ENCODE measurements at places on chromosomes 6 and 20.

DNA sequence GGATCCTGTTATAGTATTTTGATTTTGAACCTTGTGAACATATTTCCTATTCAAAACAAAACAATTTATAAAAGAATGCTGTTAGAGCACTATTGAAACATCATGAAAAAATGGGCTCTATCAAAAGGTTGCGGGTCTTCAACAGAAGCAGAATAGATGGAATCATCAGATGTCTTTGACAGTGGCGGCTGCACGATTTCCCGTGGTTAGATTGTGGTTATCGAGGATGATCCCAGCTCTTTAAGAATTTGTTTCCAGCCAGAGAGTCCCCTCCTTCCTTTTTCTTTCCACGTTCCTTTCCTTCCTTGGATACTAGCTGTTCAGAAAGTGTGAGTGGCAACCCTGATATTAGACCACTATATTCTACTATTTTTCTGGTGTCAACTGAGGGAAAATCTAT, 163.4 kb downstream of the FARS2 start:
- DNase-seq, result no peak

GRCh38 chr20:46507760-46508407, 5.5 kb downstream of the ZNF334 start:
- no peak for DNase-seq

DNA sequence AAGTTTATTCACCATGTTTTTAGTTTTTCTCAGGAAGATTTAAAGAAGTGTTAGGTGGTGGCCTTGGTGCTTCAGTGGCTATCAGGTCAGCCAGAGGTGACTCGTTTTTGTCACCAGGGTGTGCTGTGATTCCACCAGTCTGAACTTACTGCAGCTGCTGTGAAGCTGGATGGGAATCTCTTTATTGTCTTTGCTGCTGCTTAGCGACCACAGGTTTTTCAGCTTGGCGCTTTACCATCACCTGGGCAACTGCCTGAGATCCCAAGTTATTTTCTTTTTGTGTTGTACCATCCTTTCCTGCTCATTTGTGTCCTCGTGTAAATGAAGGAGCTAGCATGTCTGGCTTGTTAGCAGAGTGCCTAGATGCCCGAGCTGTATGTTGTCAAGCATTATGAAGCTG, 146.9 kb downstream of the MACROD2 start:
- peak; percentile 45 for DNase-seq

- peak; percentile 48 for DNase-seq
Measured at GRCh38 chr6:85470023-85470410, 20.1 kb downstream of the NT5E start.

DNA sequence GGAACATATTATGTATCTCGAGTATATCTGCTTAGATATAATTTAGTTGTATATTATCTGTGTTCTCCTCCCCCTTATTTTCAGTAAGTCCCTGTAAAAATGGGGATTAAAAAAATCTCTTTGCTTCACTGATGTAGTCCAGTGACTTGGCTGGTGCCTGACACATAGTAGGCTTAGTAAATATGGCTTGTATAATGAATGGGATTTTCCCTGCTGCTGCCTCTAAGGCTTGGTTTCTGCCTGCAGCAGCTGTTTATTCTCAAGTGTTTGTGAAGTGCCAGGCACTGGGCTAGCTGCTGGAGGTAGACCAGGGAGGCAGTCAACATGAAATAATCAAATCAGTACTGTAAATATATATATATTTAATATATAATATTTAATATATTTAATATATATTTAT, 1.6 kb upstream of the ZFP64 start:
- DNase-seq, result no peak

GRCh38 chr6:87879132-87879861, 168.3 kb upstream of the SPACA1 start:
- DNase-seq, result peak; percentile 63

DNA sequence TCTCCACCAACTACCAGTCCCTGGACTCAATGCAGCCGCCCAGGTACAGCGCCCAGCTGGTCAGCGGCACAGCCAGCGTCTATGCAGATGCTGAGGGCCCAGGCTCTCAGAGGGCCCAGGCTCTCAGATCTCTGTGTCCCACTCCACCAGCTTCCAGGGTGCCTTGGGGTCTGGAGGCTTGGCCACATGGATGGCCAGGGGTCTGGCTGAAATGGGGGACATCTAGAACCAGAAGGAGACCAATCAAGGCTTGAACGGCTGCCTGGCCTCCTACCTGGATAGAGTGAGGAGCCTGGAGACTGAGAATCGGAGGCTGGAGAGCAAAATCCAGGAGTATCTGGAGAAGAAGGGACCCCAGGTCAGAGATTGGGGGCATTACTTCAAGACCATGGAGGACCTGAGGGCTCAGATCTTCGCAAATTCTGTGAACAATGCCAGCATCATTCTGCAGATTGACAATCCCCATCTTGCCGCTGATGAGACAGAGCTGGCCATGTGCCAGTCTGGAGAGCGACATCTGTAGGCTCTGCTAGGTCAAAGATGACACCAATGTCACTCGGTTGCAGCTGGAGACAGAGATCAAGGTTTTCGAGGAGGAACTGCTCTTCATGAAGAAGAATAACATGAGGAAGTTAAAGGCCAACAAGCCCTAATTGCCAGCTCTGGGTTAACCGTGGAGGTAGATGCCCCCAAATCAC, 44.1 kb upstream of the GRM4 start:
- no peak for DNase-seq

DNA sequence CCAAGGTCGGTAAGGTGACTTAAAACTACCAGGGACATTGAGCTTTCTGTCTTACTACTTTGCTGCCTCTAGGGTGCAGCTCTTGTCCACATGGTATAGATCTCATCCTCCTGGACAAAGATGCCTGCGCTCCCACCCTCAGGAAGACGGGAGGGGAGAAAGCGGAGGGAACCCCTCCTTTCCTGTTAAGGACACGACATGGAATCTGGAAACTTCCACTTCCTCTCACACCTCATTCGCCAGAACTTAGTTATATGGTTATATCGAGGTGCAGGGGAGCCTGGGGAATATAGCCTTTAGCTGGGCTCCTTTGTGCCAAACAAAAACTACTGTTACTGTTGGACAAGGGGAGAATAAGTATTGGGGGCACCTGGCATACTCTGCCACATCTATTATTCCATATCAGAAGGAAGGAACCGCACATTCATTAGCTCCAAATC, 224.3 kb upstream of the TSHZ2 start:
- peak; percentile 14 for DNase-seq

DNA sequence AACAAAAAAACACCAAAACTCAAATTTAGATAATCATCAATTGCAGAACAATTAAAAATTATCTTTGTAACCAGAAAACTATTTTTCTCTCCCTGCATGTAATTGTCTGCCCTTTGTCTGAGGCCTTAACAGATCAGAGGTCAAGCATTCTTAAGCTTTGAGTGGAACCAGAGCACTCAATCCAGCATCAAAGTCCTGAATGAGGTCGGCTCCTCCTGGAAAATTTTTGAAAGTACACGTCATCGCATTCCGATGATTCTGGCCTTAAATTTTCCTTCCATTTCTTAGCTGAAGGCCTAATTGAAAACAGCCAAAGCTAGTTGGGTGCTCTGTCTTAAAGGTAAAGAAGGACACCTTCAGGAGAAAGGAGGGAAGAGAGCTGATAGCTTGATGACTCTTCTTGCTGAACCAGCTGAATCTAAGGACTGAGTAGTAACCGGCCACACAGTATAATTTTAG, 510.2 kb upstream of the SULF2 start:
- peak; percentile 95 for DNase-seq

GRCh38 chr6:5142915-5143314, 57.8 kb downstream of the PPP1R3G start:
- DNase-seq, result no peak

- DNase-seq, result peak; percentile 37
Measured at GRCh38 chr6:151690303-151690702, 117.2 kb upstream of the ESR1 start.

DNA sequence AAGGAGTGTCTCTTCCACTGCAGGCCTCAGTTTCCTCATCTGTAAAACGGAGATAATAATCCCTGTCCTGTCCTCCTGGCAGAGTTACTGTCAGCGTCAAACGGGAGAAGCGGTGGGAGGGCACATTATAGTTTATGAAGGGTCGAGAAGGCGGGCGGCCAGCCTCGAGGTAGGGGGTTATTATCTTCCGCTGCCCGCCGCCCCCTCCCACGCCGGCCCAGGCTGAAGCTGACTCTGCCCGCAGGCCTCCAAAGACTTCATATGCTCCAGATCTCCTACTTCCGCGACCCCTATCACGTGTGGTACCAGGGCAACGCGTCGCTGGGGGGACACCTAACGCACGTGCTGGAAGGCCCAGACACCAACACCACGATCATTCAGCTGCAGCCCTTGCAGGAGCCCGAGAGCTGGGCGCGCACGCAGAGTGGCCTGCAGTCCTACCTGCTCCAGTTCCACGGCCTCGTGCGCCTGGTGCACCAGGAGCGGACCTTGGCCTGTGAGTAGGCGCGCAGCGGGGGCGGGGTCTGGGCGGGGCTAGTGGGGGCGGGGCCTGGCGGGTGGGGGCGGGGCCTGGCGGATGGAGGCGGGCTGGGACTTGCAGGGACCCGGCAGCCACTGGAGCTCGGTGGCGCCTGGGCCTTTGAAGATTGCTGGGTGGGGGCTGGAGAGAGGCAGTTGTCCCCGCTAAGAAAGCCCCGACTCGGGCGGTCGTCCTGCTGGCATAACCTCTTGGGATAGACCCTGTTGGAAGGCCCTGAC, 2.8 kb downstream of the PROCR start:
- DNase-seq, result no peak

GRCh38 chr6:48111143-48111506, at the start of gene PTCHD4:
PTCHD4 (minus strand) TSS chr6:48111197; CDS start chr6:48068957, 42,240 bp downstream.
- DNase-seq, result peak; percentile 33

- peak; percentile 92 for DNase-seq
Measured at GRCh38 chr6:16761471-16762267, 409 bp upstream of the ATXN1 start.

DNA sequence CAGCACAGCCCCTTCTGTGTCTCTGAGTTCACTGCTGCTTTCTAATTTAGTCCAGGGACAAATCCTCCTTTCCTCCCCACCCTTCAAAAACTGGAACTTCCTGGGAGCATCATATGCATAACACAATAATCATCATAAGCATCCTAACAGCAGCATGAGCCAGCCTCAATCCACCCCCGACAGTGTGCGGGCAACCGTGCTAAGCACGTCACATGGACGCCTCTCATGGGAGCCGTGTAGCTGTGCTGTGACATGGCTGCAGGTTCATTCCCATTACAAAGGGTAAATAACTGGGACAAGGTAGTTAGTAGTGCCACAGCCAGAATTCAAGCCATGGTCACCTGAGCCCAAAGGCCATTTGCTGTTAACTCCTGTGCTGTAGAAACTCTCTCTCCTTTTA, 24.5 kb upstream of the ULBP3 start:
- no peak for DNase-seq

GRCh38 chr6:1598886-1599285, 10.8 kb upstream of the FOXC1 start:
- no peak for DNase-seq

All from AG10803 (cell line).